Stimulated activated naive CD8-positive, alpha-beta T cell treated with anti-CD3 and anti-CD28 coated beads, Interleukin-15, amount 100 ng/mL, for 72 hours (primary cell): ENCODE measurements at places on chromosomes 7 and 10.

- no peak for DNase-seq
Observed at GRCh38 chr10:22740180-22740579, 25.8 kb upstream of the PIP4K2A start.

GRCh38 chr10:118002581-118002980 is 44.2 kb downstream of the RAB11FIP2 start:
- peak; percentile 10 for DNase-seq

DNA sequence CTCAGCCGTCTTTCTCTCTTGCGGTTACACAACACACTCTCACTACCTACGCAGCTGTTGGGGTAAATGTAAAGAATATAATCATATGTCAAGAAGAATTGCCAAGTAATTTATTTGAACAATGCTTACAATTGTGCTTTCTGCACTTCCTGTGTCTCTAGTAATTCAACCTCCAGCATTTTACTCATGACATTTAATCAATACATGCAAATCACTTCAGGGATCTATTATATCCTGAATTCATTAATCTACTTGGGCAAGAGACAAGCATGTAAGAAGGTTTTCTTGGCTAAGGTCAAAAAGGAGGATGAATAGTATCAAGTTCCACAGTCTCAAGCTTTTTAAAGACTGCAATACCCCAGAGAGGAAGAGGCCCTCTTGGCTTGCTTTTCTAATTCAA is 562.9 kb upstream of the ADARB2 start:
- no peak for DNase-seq

DNA sequence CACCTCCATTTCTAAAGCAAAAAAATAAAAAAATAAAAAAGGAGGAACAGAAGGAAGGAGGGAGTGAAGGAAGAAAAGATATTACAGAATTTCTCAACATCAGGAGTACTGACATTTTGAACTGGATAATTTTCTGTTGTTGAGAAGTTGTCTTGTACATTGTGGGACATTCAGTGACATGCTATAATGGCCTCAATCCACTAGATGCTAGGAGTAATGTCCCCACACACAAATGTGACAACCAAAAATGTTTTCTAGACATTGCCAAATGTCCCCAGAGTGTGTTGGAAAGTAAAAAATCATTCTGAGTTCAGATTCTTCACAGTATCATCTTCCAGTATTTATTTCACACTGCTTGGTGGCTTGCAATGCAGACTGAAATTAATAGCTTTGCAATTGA is 6.5 kb downstream of the ZNF438 start:
- DNase-seq, result no peak

DNA sequence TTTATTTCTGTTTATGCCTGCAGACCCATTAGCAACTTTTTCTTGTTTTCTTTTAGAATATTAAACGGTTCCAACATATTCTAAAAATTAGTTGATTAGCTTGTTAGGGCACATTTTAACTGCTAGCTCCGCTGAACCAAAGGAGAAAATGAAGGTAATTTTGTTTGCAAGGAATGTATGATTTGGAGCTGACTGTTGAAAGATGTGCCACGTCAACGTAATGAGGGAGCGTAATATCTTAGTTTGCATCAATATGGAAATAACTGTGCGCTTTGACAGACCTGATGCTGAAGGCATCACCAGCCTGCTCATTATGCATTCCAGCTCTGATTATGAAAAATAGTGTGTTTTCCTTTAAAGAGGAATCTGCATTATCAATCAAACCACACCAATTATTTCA is 102.0 kb upstream of the CTBP2 start:
- no peak for DNase-seq
